ENCODE measurements at places on chromosomes 7 and 10.

- peak; percentile 26 for DNase-seq
These were observed 1.4 kb downstream of the MAGI2 start for GRCh38 chr7:79452032-79452494.

- no peak for DNase-seq
These were observed 125.7 kb downstream of the OAT start for GRCh38 chr10:124292911-124293615.

GRCh38 chr10:109025172-109025571 lies 898.1 kb downstream of the XPNPEP1 start:
- no peak for DNase-seq

- no peak for DNase-seq
These were observed 27.1 kb downstream of the VIPR2 start for GRCh38 chr7:159117366-159118196.

DNA sequence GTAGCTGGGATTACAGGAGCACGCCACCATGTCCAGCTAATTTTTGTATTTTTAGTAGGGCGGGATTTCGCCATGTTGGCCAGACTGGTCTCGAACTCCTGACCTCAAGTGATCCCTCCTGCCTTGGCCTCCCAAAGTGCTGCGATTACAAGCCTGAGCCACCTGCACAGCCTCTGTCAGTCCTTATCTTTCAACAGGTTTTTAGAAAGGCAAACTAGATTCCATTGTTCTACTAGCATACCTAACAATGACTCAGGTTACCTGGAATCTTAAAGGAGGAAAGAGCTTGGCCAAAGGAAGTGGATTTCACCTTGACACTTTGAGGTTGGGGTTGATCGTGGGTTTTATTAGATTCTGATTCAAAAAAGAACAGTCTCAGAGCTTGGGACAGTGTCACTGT lies 3.2 kb downstream of the ABCC2 start:
- DNase-seq: no peak

GRCh38 chr10:95273393-95274312 lies 17.1 kb downstream of the PDLIM1 start:
- no peak for DNase-seq

- no peak for DNase-seq
These were observed 41.8 kb upstream of the STEAP1B start for GRCh38 chr7:22541789-22542188.

DNA sequence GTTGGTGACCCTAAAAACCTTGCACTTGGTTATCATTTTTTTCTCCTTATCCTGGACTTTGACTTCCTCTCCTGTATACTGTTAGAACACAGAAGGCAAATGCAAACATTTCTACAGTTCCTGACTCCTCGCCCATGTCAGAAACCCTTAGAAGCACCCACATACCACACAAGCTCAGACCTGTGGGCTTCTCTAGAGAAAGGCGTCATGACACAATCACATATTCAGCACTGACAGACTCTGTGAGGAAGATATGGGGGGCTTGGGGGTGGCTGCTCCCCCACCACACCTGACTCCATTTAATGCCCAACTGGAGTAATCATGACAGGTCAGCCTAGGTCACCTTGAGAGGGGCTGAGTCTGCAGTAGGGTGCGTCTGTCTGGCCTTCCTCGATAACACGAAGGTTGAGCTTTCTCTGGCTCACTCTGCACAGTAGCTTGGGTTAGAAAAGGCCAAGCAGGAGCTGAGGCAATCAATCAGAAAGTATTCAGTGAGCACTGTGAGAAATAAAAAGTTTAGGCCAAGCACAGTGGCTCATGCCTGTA lies 50.9 kb downstream of the CCDC3 start:
- DNase-seq: no peak

DNA sequence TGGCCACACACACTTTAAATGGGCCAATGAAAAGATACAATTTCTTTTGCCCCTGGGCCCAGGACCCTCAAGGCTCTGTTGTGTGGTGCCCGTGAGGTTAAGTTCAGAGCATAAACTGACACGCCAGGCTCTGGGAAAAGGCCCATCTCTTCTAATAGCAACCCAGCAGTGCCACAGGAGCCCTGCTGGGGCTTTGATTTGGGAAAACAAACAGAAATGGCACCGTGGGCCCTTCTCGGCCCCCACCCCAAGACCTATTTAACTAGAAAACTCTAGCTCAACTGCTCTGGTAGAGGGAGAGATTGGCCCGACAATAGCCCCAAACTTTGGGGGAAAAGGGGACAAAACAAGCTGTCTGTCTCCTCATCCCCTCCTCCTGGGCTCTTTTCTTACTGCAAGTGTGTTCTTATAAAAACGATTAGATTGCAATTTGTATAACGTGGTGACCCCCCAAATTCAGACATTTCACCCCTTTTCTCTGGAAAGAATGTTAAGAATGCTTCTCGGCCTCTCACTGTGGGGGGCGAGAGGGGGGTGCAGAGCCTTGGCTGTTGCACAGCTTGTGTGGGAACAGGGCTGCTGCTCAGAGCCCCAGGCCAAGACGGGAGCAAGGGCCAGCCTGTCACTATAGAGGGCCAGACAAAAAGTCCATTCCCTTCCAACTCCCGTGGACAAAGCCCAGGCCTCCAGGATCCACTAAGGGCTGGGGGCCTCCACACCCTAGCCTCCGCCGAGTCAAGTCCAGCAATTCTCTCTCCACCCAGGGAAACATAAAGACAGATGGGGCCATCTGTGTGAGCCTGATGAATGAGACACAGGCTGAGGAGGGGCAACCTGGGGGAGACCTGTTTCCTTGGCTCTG lies 26.8 kb downstream of the DPCD start:
- no peak for DNase-seq

GRCh38 chr7:70805360-70805759 lies 326.6 kb upstream of the GALNT17 start:
- DNase-seq: no peak

- no peak for DNase-seq
These were observed 5.5 kb upstream of the IQUB start for GRCh38 chr7:123539871-123540270.

DNA sequence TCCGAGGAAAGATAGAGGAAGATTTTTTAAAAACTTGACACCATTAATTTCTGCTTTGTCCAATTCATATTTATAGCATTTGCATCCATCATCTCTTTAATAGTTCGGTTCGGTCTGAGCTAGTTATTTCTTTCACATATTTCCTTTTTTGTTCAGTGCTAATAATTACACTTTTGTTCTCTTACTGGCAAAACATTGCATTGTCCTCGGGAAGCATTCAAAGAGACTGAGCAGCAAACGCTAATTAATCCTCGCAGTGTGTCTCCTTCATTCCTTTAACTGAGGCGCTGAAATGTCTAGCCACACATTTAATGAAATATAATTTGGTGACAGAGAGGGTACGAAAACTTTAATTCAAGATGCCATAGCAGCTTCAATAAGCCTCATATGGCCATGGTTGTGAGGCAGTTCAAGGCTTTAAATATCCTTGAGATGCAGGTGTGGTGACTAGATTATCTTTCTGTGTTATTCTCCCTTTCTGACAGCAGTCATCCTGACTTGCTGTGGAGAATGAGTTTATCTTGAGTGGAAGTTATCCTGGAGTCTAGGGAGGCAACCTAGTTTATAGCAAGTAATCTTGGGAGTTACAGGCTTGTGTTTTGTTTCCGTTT lies 431.4 kb downstream of the SDK1 start:
- no peak for DNase-seq

- no peak for DNase-seq
These were observed 181.6 kb downstream of the XPNPEP1 start for GRCh38 chr10:109741712-109742111.

- DNase-seq: no peak
These were observed 302.0 kb downstream of the ETV1 start for GRCh38 chr7:13687500-13687899.

- no peak for DNase-seq
These were observed 167.6 kb upstream of the INSYN2A start for GRCh38 chr10:127364034-127364433.

- DNase-seq: peak; percentile 27
These were observed 302.1 kb downstream of the ADK start for GRCh38 chr10:74453169-74453568.

DNA sequence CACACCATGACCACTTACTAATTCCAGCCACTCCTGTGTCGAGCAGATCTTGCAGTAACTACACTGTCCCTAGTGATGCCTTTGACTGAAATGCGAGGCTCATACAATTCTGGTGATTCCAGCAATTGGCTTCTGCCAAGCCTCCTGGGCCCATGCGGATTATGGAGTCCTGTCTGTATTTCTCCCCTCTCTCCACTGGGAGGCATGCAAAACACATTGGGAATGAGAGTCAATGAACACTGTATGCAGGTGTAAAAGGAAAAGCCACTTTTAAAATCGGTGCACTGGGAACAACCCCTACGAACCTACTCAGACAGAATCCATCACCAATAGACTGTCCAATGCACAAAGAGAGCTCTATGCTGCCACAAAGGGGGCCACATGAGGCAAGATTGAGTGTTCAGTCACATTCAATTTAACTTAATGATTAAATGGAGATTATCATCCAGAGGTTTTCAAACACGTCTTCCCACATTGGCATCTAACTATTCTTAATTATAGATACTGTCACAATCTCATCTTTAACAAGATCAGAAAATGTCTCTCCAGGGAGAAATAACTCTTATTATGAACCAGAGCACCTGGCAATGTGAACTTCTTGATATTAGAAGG lies 550.6 kb downstream of the GLRX3 start:
- no peak for DNase-seq

- DNase-seq: no peak
These were observed 21.6 kb downstream of the SCART1 start for GRCh38 chr10:133475425-133475734.

GRCh38 chr10:72177454-72177853 lies 38.4 kb upstream of the ANAPC16 start:
- no peak for DNase-seq

DNA sequence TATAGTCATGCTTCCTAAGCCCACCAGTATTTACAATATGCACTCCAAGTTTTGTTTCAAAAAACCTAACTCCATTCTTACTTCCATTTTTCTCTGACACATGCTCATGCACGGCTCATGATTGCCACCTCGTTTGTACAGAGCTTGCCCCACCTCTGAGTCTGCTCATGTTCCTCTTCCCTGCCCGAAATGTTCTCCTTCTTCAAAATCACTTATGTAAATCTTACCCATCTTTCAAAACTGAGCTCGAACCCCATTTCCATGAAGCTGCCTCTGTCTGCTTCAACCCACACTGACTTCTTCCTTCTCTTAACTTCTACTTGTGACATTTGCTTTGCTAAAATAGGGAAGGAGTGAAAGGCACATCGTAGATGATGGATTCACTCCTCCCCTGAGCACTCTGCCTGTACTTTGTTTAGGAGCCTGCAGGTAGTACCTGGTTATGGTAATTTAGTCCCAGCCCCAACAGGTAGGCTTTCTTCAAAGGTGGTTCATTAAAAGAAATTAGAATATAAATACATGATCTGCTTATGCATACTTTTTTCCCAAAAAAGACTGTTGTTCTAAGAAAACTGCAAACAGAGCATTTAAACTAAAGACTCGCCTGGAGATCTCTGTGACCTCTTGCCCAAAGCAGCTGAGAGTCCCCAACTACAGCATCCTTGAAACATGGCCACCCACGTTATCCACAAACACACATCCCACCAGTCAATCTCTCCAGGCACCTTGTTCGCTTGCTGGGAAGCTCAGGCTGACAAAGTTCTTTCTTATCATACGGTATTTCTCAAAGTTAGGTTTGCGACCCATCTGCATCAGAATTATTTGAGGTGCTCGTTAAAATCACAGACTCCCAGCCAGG lies 172.0 kb downstream of the DGKI start:
- no peak for DNase-seq

DNA sequence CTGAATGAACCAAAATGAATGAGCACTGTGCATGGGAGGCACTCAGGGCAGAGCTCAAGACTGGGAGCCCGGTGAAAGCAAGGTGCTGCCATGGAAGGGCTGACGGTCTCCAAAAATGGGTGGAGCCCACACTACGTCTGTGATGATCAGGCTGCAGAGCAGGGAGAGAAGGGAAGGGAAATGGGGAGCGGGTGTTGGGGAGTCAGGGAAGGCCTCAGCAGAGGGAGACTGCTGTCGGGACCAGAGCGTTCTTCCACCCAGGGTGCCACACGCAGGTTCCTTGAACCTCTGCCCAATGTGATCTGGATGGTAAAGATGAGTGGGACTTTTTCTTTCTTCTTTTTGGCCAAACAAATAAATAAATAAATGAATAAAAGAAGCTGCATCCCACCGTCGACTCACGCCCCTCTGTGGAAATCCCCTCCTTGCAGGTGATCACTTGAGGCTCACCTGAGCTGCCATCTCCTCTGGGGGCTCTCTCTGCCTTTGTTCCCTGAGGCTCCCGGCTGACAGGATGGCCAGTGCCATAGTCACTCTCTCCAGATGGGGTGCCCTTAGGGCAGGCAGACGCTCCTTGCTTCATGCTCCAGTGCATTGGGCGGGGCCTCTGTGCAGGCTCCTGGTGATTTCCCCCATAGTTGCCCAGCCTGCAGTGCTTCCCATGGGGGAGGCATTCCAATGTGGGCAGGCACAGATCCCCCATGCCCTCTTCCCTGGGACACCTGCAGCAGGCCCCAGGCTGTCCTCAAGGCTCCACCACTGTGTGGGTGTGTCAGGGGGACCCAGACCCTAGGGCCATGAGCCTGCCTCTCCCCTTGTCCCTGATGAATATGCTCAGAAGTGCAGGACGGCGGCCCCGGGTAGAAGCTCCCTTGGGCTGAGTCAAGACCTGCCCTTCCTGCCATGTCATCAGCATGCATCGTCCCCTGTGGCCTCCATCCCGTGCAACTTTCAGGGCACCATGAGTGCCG lies 131.8 kb downstream of the PTPN20 start:
- DNase-seq: no peak

DNA sequence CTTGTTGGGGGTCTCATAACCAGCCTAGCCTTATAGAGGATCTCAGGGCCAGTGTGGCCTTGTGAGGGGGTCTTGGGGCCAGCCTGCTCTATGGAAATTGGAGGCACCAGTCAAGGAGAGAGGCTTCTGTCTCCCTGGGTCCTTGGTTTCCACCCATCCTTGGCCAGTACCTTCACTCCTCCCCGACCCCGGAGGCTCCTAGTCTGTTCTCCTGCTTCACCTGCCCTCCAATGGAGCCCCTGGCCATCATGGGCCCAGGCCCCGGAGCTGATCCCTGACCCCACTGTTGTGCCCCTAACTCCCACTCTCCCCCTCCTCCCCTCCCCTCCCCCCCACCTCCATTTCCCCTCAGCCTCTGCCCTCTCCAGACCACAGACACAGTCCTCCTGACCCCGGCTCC lies 29.7 kb downstream of the RASGEF1A start:
- no peak for DNase-seq

GRCh38 chr7:42262964-42263363 lies 26.0 kb upstream of the GLI3 start:
- no peak for DNase-seq

DNA sequence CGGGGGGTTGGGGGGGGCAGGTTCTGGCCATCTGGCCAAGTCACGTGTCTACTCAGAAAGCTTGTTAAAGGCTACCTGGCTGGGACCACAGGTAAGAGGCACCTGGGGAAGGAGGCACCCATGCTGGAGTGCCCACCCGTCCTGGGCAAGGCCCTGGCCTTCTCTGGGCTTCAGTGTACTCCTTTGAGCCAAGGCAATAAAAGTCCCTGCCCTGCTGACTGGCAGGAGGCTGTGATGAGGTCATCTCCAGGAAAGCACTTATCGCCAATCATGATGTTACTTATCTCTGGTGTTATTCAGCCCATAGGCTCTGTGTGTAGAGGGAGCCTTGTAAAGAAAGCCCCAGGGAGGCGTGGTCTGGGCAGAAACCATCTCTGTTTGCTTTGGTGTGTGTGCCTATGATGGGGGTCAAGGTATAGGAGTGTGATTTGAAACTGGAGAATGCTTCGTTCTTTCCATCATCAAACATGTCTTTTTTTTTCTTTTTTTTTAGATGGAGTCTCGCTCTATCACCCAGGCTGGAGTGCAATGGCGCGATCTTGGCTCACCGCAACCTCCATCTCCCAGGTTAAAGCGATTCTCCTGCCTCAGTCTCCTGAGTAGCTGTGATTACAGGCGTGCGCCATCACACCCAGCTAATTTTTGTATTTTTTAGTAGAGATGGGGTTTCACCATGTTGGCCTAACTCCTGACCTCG lies 2.5 kb upstream of the CLDN4 start:
- no peak for DNase-seq

Data from NCI-H446 treated with DMSO at 0.1 percent for 48 hours (cell line).